ENCODE measurements at places on chromosomes 5 and 9.
A peak's percentile ranks its signal among the peaks of the same experiment; 100 is the strongest.

GRCh38 chr5:79793304-79793703 is 103.7 kb downstream of the CMYA5 start:
- DNase-seq: no peak

- DNase-seq: no peak
Observed at GRCh38 chr9:95561913-95562312, 45.1 kb upstream of the PTCH1 start.

DNA sequence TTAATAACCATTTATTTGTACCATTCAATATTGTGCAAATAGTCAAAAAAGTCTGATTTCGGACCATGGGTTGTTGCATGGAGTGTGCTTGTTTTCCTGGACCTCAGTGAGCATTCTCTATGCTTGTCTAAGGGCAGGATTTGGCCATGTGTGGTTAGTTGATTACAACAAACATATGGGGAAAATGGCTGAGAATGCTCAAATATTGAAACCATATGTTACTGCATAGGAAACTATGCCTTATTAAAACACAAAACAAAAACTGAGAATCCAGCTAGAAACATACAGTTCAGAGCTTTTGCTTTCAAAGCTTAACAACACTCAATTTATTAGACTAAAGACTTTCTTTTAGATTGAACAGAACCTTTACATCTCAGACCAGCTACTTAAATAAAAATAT is 928.3 kb downstream of the NR2F1-AS1 start:
- no peak for DNase-seq

DNA sequence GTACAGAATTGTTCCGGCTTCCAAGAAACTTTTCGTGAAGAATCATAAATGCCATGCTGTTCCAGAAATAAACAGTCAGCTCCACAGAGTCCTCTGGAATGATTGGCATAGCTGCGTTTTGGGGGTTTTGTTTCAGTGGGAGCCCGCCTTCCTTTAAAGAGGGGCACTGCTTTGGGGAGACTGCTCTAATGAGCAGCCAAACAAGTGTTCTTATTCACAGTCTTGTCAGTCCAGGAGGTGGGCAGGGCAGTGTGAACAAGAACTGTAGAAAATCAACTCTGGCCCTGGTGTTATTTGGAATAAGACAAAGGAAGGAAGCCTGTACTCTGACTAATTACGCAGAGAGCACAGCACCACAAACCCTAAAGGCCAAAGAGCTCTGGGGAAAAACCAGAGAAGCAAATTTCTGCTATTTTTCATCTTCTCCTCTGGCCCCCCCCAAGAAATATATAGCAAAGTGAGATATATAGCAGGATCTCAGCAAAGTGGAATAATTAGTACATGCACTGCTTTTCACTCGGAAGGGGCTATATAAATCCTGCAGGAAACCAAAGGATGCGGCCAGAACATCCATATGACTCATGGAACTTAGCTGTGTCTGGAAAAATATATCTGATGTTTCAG is 92.9 kb downstream of the GLDC start:
- no peak for DNase-seq

GRCh38 chr5:138702166-138703077 is 50.8 kb upstream of the CTNNA1 start:
- DNase-seq: no peak

GRCh38 chr5:37722236-37723161 is 117.3 kb downstream of the GDNF start:
- DNase-seq: no peak

DNA sequence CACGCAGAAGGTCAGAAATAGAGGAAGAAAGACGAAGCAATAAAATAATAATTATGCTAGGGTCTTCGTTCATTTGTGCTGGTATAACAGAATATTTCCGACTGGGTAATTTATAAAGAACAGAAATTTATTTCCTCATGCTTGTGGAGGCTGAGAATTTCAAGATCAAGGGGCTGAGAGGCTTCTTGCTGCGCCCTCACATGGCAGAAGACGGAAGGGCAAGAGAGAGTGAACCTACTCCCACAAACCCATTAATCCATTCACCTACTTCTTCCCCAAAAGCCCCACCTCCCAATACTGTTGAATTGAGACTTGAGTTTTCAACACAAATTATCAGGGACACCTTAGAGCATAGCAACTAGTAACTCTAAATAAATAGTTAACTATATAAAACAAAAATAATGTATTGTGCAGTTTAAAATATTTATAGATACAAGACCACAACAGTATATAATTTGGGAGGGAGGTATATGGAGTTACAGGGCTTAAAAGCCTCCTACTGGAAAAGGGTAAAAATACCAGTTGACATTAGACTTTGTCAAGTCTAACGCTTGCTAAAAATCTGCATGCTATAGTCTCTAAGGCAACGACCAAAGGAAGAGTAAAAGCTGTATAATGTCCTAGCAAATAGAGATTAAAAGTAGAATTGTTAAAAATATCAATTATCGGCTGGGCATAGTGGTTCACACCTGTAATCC is 40.3 kb upstream of the NAA35 start:
- peak; percentile 11 for DNase-seq

DNA sequence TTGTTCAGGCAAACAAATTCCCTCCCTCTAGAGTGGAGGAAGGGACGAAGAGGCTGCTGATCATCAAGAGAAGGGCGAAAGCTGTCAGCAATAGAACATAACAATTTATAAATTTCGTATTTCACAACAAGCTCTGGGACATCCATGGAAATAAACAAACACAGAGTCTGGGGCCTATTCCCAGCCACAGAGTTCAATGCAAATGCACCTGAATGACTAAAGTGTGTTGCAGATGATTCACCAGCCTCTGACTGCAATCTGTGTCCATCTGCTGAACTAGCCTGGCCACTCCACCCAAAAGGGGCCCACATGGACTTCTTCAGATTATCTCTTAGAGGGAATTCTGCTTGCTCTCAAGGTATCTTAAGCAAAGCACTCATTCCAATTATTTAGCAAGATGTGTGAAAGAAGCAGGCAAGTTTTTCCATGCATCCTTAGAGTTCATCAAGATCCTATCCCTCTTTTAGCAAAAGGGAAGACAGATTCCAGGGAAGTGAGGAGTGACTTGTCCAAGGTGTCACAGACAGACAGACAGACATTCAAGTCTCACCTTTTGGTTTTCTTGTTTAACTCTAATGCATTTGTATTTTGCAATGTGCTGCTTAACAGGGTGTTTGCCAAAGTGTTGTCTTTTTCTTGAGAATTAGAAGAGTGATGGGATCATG is 307.8 kb upstream of the PAPPA start:
- DNase-seq: no peak

GRCh38 chr9:27701587-27701986 is 128.3 kb upstream of the C9orf72 start:
- no peak for DNase-seq

- DNase-seq: no peak
Observed at GRCh38 chr5:133406977-133407632, 205.2 kb downstream of the FSTL4 start.

GRCh38 chr5:102975457-102976182 is 144.3 kb downstream of the GIN1 start:
- no peak for DNase-seq

DNA sequence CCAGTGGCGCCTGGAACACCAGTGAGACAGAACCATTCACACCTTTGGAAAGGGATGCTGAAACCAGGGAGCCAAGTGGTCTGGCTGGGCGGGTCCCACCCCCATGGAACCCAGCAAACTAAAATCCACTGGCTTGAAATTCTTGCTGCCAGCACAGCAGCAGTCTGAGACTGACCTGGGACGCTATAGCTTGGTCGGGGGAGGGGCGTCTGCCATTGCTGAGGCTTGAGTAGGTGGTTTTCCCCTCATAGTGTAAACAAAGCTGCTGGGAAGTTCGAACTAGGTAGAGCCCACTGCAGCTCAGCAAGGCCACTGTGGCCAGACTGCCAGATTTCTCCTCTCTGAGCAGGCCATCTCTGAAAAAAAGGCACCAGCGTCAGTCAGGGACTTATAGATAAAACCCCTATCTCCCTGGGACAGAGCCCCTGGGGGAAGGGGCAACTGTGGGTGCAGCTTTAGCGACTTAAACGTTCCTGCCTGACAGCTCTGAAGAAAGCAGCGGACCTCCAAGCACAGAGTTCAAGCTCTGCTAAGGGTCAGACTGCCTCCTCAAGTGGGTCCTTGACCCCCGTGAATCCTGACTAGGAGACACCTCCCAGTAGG is 42.0 kb upstream of the FKTN start:
- DNase-seq: no peak

GRCh38 chr5:18811661-18812060 is 1176.3 kb downstream of the CDH18 start:
- DNase-seq: no peak

DNA sequence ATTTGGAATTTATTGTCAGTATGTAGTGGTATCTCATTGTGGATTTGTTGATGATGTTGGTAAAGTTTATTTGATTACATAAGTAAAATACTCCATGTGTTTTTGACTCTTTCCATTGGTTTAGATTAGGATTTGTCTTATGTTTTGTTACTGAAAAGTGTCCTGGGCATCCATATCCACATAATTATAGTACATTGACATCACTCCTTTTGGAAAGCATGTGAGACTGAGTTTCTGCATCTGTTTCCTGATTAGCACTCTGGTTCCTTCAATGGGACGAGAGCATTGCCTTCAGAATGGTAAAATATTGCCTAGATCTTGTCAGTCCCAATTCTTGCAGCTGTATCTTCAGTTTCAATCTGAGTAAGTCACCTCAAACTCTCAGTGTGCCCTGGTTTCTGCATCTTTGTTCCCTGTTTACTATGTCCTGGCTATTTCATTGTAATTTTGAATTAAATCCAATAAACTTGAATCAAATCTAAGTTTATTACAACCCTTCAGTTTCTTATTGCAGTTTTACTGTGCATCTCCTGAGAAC is 128.1 kb downstream of the FBXO38 start:
- no peak for DNase-seq

GRCh38 chr9:89598926-89599325 is 5.9 kb upstream of the GADD45G start:
- no peak for DNase-seq

GRCh38 chr5:179294891-179295777 is 50.1 kb downstream of the ADAMTS2 start:
- DNase-seq: no peak

- no peak for DNase-seq
Observed at GRCh38 chr9:27534658-27535209, 5.1 kb upstream of the MOB3B start.

GRCh38 chr9:71812385-71812784 is 44.1 kb upstream of the CEMIP2 start:
- DNase-seq: no peak

DNA sequence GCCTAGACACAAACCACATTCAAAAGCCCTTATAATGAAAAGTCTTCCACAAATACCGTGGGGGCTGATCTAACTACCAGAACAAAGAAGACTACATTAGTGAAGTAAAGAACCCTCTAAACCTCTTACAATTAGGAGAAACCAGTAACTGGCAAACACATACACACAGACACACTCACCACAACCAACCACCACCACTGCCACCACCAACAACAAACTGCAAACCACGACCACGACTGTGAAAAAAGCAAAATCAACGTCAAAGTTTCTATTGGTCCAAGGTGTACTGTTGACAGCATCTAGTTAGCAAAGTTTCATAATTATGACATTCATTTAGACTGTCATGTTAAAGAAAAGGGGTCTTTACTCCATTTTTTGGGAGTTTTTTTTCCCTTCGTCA is 2.7 kb downstream of the CDO1 start:
- peak; percentile 60 for DNase-seq

GRCh38 chr9:112224401-112225289 is 49.5 kb upstream of the SUSD1 start:
- no peak for DNase-seq

- DNase-seq: no peak
Observed at GRCh38 chr5:135265497-135266302, 133.3 kb downstream of the MACROH2A1 start.

- DNase-seq: no peak
Observed at GRCh38 chr5:131814990-131815389, 18.2 kb upstream of the FNIP1 start.

DNA sequence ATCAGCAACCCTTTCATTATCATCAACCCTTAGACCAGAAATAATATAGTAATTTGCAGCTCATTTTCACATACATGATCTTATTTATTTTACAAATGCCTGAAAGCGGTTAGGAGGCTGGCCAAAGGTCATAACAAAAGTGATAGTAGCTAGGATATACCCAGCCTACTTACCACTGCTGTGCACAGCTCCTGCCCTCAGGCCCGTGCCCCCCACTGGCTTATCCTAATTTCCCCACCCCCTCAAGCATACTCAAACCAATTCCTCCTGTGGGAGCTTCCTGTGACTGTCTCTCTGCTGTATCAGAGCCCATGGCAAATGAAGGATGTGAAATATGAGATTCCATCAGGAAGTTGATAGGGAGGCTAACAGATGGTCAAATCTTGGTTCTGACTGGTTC is 14.8 kb downstream of the FAM219A start:
- no peak for DNase-seq

GRCh38 chr5:2015961-2016360 is 133.2 kb upstream of the IRX4 start:
- DNase-seq: no peak

DNA sequence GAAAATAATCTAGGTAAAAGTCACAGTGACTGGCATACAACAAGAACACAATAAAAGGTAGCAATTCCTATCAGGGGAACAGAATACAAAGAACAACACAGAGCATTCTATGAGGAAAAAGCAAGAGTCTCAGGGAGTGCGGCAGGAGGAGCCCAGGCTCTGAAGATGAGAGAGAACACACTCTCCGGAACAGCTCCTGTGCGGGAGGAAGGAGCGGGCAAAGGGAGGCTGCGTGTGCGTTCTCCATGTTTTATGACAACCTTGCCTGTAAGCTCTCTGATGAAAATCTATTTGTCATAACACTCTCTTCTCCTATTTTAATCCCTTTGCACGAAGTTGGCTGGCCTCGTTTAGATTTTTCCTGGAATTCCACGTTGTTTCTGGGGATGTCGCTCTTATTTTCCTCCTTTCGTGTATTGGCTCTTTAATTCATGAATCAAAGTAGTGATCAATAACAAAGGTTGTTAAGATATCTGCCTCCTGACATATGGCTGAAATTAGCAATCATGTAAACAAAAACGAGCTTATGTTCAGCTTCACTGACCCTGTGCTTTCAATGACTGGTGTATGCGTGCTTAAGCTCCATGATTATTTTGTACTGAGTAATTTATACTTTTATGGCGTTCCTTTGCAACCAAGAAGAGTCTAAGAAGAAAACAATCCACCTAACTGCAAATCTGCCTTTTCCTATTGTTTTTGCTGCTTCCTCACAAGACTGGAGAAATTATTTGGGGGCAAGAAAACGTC is 109.5 kb downstream of the MYO10 start:
- DNase-seq: no peak

GRCh38 chr5:178380086-178380485 is 147.5 kb upstream of the PHYKPL start:
- no peak for DNase-seq

GRCh38 chr5:143428738-143429420 is 25.4 kb upstream of the NR3C1 start:
- DNase-seq: no peak
